Left ventricle myocardium inferior (tissue), 1 donor: ENCODE measurements at places on chromosomes 13 and 19.

GRCh38 chr19:47414469-47414868 lies 4.9 kb downstream of the MEIS3 start:
- DNase-seq: no peak

DNA sequence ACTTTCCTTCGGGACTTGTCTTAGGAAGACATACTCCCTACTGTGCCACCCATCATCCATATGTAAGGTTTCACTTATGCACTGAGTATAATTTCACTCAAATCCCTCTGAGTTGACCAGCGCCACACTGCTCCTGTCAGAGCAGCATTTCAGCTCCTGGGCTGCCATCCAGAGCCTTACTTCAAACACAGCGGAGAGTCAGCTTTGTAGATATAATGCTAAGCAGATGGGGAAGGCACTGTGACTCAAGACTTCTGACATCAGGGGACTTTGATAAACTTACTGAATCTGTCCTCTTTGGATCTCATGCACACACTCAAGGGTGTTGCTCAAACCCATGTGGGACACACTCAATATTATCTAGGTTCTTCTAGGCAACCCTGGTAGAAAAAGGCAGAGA lies 34.9 kb downstream of the DOCK9 start:
- no peak for DNase-seq

GRCh38 chr13:101474419-101474957 lies 22.0 kb downstream of the ITGBL1 start:
- DNase-seq: no peak

DNA sequence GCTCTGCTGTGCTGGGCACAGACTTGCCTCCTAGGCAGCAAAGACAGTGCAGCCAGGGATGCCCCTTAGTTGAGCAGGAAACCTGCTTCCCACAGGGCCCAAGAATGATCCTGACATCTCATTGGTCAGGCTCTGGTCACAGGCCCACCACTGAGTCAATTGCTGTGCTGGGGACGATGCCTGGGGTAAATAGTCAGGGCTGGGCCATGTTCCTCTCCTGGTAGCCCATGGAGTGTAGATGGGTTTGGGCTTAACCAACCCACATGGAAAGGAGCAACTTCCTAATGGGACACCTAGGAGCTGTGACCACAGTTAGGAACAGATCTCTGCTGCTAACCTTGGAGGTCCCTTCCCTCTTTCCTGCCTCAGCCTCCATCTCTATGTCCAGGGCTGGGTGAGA lies 212.5 kb upstream of the ZNF536 start:
- DNase-seq: no peak

GRCh38 chr19:343941-344624 lies 513 bp downstream of the MIER2 start:
- no peak for DNase-seq
